ENCODE measurements at places on chromosomes 7 and 10. TPM values are rescaled to one million over a fixed set of nuclear protein-coding genes. Genes with fewer than 3 reads are reported as not detected.

DNA sequence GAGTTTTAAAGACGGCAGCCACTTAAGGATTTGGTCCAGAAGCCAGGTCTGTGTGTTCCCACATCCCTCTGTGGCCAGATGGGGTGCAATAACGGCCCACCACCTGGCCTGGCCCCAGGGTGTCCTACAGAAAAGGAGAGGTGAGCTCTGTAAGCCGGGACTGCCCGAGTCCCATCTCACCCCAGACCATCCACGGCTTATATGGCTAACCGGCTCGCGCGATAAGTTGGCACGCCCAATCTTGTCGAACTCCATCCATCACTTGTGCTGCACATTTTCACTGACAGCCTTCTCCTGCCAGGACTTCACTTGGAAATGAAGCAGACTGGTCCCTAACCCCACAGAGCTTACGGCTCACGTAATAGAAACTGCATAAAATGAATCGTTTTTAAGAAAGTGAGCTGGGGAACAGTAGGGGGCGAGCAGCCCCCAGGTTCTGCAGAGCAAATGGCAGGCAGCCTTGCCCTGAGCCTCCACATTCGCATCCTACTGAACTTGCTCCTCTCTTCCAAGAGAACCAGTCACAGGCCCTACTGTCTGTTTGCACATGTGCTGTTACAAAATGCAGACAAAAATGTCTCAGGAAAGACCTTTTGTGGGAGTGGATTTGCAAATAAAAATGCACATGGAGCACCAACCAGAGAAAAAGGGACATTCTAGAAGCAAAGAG lies 98.2 kb downstream of the TNS3 start:
- peak; percentile 55 for DNase-seq
- H3K27me3 ChIP-seq: no peaks in the 10 kb centered on the region
- no peak overlapping the region for H3K27ac ChIP-seq
- no peaks in the 10 kb centered on the region for H3K4me1 ChIP-seq

ST8SIA6 gene
- total RNA-seq: 2.4 TPM

EZH2 gene
- total RNA-seq: 1.3 TPM

ALOX5 gene
- 25.3 TPM for total RNA-seq

- H3K4me3 ChIP-seq: no peak overlapping the region
- no peak for DNase-seq
- H3K4me1 ChIP-seq: no peaks in the 10 kb centered on the region
- H3K27me3 ChIP-seq: no peaks in the 10 kb centered on the region
- no peak overlapping the region for H3K27ac ChIP-seq
- no peaks in the 10 kb centered on the region for H3K36me3 ChIP-seq
Measured at GRCh38 chr10:131247873-131248272, 63.6 kb downstream of the TCERG1L start.

GRCh38 chr7:142629588-142630260 lies 119.5 kb upstream of the PRSS1 start:
- no peak overlapping the region for H3K27ac ChIP-seq
- no peaks in the 10 kb centered on the region for H3K27me3 ChIP-seq
- H3K4me1 ChIP-seq: no peaks in the 10 kb centered on the region
- H3K4me3 ChIP-seq: no peak overlapping the region

ABCB4 gene
- 7.4 TPM for total RNA-seq

- no peaks in the 10 kb centered on the region for H3K36me3 ChIP-seq
- H3K27ac ChIP-seq: peak overlapping the region; percentile 3
- no peaks in the 10 kb centered on the region for H3K27me3 ChIP-seq
- no peak overlapping the region for H3K4me3 ChIP-seq
- peak; percentile 89 for DNase-seq
Measured at GRCh38 chr10:61779950-61780659, 117.4 kb downstream of the CABCOCO1 start.

DNA sequence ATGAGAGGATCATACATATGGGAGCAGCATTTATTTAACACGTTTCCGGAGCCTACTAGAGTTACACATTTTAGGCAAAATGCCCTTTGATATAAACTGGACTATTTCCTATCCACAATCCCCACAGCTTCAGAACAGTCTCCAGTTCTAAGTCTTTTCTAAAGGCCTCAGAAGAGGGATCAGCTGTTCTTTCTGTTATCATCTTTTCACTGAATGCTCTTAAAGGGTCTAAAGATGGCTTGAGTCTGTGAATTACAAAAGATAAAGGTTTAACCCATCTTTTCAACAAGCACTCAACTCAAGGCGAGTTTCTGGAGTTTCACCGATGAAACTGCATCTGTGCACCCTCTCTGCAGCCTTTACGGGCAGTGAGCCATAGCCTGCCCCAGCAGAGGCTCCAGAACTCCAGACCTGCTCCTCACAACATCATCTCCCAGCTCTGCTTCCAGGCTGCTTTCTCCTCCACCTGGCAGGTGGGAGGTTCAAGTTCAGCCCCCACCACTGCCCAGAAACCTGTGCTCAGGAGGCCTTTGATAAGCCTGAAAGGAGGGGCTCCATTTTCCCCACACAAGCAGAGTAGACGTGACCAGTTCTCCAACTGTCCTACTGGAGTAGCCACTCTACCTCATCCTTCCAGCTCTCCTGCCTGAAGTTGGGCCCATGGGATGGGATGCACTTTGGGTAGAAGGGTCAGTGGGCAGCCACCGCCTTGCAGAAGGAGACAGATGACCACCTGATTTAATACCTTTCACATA lies 53.4 kb downstream of the HSPA12A start:
- no peak for DNase-seq
- H3K36me3 ChIP-seq: no peaks in the 10 kb centered on the region
- no peak overlapping the region for H3K4me3 ChIP-seq
- H3K27me3 ChIP-seq: no peaks in the 10 kb centered on the region

DNA sequence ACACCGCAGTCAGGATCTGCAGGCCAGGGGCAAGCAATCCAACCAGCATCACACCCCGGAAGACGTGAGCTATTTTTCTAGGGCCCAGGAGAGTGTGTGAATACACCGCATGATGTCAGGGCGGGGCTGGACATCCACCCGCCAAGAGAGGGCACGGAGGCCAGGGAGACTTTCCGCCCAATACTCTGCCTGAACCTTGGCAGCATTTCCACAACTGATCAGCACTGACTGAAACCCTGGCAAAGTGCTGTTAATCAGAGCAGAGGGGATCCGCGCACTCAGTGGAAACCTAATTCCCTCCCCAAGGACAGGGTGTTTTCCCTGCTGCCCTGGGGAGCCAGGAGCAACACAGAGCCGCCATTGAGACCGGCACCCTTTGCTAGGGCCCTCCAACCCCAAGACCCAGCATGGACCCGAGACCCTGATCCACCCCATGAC lies 8.2 kb downstream of the MAD1L1 start:
- no peak for DNase-seq
- H3K27ac ChIP-seq: no peak overlapping the region
- H3K4me1 ChIP-seq: no peaks in the 10 kb centered on the region
- H3K4me3 ChIP-seq: no peak overlapping the region

DNA sequence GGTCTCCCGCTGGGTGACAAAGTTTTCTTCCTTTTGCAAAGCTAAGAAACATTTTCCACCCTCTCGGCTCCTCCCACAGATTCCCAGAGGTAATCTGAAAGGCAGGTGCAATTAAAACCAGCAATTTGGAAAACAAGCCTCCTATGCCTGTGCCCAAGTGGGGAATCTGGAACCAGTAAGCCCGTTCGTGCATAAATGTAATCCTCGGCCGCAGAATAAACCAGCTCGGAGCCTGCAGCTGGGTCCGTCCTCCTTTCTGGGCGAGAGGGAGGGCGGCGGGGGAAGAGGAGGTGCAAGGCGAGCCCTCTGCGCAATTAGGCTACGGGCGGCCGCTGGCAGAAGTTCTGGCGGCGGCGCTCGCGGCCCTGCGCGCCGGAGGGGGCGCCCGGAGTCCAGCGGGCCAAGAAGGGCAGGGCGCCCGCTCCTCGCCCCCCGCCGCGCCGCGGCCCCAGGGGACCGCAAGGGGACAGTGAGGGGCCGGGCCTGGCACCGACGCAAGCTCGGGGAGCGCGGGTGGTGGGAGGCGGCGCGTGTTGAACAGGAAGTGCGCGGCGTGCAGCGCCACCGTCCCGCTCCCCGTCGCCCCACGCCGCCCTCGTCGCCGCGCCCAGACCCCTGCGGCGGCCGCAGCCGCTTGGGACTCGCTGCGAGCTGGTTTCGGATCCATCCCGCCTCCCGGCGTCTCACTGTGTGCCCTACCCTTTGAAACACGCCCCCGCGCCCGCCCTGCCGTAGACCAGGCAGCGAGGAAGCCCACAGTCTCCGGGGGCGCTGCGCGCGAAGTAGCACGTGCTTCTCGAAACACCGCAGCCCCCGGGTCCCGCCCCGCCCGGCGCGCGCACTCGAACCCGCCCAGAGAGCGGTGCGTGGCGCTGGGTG lies at the start of gene PRKAG2:
Gene PRKAG2, minus strand, starts transcription at position 217 of the 879 bp plus-strand sequence. CDS start 495 bp downstream, outside the sequence.
- no peak within 1 kb of the TSS for H3K27ac ChIP-seq
- H3K36me3 ChIP-seq: no peaks in the 10 kb centered on the region
- peak within 1 kb of the TSS; percentile 65 for H3K4me3 ChIP-seq
- DNase-seq: peak; percentile 84
- H3K27me3 ChIP-seq: no peaks in the 10 kb centered on the region

MUC12 gene
- total RNA-seq: 0.24 TPM

DNA sequence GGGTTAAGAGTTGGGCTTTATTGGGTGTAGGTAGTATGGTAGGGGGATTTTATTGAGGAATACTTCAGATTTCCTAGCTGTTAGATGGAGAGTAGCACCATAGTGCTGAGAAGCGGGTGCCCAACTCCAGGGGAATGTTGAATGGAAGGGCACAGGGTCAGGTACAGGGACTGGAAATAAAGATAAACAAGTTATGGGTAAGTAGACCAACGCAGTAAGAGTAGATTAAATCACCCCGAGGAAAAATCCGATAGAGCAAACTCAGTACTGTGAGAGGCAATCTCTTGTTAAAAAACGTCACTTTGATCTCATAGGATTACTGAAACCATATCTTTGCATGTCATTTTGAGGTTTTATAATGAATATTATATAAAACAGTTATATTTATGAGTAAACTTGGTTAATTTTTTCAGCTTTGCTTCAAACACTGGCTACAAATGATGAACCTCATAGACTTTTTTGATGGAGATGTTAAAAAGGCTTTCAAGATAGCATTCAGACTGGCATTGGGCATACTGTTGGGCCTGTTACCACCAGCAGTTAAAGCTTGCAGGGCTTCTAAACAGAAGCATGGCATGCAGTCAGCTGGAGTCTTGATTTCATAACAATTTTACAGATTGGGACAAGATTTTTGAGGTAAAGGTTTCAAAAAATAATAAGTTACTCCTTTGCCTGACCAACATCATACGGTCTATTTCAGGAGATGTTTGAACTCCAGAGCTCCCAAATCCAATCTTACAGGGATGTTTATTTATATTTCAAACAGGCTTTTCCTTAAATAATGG lies 7.1 kb downstream of the AHR start:
- H3K4me3 ChIP-seq: no peak overlapping the region
- peaks cover 10% of the 10 kb centered on the region for H3K4me1 ChIP-seq
- DNase-seq: no peak
- no peaks in the 10 kb centered on the region for H3K36me3 ChIP-seq
- no peaks in the 10 kb centered on the region for H3K27me3 ChIP-seq

SLC16A9 gene
- total RNA-seq: 1.3 TPM

DNA sequence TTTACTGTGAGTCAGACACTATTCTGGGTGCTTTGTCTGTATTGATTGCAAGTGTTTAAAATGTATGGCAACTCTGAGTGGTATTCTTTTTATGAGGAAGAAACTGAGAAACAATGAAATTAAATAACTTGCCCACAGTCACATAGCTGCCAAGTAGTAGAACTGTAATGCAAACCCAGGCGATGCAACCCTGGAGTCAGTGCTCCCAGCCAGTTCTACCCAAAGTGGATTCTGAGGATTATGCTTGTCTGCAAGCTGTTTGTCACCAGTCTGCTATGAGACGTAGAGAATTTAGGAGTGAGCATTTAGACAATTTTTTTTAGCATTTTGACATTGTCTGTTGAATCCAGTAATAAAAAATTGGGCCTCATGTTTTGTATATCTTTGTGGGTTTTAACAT lies 306.0 kb upstream of the LRGUK start:
- H3K36me3 ChIP-seq: peaks cover 7% of the 10 kb centered on the region
- no peaks in the 10 kb centered on the region for H3K27me3 ChIP-seq
- no peaks in the 10 kb centered on the region for H3K4me1 ChIP-seq
- no peak for DNase-seq

DNA sequence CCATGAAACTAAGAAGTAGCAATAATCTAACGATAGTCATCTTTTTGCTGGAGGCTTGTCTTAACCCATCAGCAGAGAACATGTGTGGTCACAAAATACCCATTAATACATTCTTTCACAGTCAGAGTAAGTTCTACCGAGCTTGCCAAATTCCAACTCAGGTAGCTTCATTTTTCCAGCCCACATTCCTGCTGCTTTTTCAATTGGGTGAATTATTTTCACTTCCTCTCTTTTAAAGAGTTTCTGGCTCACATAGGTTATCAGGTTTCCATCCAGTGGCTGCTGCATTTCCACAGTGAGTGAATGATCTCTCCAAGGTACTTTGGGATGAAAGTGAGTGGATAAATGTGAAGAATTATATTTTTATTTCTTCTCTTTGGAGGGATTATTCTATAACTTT lies 233.1 kb downstream of the SEMA3E start:
- H3K27me3 ChIP-seq: no peaks in the 10 kb centered on the region
- no peak for DNase-seq
- H3K36me3 ChIP-seq: no peaks in the 10 kb centered on the region
- H3K27ac ChIP-seq: no peak overlapping the region

DPCD gene
- 5.5 TPM for total RNA-seq

CNPY1 gene
- total RNA-seq: not detected
